ENCODE measurements at places on chromosomes 2 and 18.

- peak; percentile 35 for DNase-seq
Observed at GRCh38 chr2:70247364-70248180, 856 bp downstream of the TIA1 start.

DNA sequence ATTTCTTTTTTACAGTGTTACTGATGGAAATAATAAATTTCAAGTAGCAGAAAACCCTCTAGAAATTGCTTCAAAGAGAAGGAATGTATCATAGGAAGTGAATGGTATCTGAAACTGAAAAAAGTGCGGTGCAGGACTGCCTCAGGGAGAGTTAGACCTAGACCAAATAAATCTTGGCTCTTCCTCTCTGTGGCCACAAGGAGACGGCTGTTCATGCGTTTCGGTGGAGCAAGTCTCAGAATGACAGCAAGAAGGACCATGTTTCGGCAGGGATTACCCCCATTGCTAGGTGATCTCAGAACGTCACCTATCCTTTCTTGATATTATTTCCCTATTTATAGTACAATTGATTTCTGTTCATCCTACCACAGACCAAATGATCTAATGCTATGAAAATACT, 522.3 kb downstream of the SOX11 start:
- DNase-seq, result no peak

GRCh38 chr2:53652131-53652530, 115.5 kb upstream of the CHAC2 start:
- DNase-seq, result no peak

DNA sequence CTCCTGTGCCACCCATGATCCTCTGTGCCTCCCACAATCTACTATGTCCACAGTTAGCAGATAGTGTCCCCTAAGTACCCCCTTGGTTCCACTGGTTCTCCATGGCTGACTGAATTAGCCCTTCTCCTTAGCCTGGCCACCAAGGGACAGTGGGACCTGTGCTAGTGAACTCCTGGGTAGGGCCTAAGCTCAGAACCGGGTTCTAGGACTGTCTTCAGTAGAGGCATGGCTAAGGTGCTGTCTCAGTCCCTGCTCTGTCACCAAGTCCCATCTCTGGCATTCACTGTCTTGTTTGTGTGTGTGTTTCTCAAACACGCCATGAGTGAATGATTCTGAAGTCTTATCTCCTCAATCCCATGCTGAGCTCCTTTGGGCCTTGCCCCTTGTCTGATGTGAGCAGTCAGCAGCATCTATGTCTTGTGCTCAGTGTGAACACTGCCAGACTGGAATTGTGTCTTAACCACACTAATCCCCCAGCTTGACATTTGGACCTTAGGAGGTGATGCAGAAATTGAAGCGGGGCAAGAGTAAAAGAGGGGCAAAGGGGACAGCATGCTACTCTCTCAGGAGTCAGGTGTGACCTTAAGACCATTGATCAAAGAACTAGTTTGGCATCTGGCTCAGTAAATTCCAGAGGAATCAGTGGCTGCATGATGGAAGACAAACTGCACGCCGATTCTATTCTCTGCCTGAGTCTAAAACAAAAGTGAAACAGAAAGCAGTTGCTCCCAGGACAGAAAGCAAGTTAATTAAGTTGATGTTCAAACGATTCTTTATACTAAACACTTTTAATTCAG, 190.5 kb downstream of the ALPK2 start:
- peak; percentile 10 for DNase-seq

DNA sequence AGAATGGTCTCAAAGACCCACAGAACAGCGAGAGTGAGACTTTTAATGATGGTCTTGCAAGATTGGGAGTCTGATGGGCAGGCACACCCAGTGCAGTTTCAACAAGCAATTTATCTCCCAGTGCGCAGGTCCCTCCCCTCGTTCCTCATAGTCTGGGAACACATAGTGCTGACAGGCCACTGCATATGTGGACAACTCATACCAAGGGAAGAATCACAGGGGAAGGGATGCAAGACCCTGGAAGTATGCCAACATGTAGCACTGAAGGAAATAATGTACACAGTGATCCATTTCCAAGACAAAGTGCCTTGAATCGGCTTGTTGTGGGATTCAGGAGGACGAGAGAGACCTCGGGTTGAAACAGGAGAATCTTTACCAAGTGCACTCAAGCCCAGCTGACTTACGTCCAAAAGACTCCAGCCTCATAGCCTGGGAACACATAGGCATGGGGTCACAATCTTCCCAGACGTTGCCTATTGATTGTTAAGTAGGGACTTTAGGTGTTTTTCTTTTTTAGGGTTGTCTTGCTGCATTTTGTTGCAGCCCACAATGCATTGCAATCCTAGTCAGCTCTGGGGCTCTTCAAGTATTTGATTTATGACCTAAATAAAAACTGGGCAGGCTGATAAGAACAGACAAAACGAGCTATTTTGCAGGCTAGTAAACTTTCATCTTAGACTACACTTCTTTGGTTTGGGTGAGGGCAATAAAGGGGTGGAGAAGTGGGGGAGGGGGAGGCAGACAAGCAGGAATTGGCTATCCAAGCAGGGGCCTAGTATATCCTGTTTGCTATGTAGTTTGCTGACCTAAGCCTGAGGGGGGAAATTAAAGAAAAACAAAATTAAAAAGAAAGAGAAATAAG, 24.7 kb upstream of the SERPINB5 start:
- DNase-seq, result peak; percentile 60

- peak; percentile 93 for DNase-seq
Observed at GRCh38 chr2:171404261-171404660, 29.5 kb downstream of the METTL8 start.

DNA sequence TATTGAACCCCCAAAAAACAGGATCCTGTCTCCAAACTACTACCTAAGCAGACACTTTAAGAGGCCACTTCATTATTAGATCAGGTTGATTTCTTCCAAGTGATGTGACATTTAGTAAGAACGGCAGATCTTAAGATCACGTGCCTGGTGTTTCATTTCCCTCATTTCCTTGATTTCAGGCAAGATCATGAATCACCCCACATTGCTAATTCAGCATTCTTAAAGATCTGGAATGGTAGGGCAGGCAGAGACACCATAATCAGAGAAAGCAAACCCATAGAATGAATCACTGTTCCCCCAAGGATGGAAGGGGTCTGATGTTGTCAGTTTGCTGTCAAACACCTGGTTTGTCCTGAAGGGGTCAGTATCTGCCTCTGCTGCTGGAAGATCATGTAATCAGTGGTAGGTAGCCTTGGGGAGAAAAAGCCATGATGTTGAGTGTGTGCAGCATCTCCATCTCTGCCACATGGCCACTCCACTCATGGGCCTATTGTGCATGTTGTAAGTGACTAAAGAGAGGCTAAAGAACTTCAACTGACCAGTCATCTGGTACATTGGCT, 133.9 kb downstream of the ARHGAP15 start:
- peak; percentile 1 for DNase-seq

DNA sequence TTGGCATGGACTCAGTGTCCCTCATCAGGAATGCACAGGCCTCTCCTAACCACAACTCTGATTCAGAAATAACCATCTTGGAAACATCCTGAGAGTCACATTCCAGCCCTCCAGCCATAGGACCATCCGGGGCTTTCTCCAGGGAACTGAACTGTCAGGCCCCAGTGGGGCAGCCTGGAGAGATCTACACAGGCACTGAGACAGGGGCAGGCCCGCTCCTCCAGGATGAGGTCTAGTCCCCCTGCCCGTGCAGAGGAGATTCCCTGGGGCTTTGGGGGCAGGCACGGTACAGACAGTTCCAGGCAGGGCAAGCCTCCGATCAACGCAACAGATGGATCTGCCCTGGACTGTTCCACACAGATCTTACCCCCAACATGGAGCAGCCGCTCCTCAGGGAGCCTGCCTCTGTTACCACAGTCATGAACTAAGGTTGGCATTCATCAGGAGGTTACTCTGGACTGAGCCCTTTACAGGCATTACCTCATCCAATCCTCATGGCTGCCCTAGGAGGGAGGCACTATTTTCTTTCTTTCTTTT, 12.0 kb downstream of the KCNK3 start:
- peak; percentile 61 for DNase-seq

DNA sequence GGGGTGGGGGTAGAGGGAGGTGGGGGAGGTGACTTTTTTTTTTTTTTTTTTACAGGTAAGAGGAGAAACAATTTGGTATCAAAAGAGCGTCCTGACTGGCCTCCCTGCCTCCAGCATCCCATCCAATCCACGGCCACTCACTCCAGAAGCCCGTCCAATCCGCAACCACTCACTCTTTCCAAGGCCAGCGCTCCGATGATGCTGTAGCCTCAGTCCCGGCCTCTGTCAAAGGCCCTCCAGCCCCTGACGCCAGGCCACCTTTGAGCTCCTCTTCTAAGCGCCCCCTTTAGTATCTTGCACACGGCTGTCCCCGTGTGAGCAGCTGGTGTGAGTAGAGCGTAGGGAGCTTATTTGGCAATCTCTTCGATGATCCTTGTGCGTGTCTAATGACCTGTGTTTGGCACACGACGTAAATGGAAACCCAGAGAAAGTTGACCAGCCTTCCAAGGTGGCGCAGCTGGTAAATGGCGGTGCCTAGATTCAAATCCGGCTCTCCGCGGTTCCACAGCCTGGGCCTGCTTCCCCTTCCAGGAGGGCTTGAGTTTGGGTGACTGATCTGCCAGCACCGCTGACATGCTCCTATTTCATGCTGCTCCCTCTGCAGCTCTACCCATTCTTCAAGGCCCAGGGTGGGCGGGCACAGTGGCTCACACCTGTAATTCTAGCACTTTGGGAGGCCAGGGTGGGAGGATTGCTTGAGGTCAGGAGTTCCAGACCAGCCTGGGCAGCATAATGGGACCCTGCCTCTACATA, 23.8 kb upstream of the PXDN start:
- no peak for DNase-seq

DNA sequence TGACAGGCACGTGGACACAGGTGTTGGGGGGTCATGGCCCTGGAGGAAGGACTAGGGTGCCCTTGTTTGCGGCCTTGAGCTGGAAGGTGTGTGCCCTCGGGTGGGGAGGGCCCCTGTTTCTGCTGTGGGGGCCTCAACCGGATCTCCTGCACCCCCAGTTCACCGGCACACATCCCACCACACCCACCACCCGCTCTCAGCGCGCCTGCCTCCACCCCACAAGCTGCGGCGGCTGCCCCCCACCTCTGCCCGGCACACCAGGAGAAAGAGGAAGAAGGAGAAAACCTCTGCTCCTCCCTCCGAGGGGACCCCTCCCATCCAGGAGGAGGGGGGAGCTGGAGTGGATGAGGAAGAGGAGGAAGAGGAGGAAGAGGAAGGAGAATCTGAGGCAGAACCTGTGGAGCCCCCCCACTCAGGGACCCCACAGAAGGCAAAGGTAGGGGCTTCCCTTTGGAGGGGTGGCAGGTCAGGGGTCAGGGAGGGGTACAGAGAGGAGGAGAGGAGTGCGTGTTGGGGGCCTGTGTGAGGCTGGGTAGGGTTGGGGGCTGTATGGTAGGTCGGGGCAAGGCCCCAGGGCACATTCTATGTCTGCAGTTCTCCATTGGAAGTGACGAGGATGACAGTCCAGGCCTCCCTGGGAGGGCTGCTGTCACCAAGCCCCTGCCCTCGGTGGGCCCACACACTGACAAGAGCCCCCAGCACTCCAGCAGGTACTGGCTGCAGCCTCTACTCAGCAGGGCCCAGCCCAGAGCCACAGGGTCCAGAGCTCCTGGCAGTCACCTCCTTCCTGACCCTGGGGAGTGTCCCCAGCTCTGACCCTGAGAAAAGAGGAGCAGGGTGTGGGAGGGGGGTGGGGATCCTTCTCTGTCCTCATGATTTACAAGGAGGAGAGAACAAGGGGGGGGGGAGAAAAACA, 1.8 kb downstream of the SLC4A3 start:
- no peak for DNase-seq

DNA sequence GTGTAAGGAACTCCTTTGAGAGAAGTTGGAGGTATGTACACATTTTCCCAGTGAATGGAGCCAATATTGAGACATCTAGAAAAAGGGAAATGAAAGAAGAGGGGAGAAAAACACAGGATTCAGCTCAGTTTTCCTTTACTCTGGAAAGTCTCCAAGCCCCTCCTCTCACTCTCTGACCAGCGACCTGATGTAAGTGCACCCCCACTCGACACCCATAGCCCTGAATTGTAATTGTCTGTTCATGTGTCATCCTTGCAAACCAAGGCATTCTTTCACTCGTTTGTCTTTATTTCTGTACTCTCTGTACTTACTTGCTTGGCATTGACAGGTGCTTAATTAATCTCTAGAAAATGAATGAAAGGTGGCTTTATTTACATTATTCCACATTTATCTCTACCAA, 55.7 kb upstream of the CTAGE1 start:
- no peak for DNase-seq

- DNase-seq, result peak; percentile 50
Observed at GRCh38 chr18:61703508-61703907, 189.3 kb downstream of the RNF152 start.

DNA sequence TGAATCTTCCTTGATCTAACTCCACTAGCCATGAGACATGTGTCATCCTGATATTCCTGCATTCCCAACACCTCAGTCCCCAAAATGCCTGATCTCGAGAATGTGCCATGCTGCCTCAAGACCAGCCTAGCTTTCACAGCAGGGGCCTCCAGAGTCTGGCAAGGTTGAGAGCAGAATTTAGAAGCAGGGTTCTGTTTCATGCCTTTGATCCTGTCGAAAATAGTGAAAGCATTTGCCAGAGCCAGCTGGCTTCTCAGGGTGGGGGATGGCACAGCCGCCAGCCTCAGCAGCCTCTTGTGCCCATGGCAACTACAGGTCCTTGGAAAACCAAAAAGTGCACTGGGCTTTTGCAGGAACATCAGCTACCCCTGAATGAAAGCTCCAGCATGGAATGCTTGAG, 143.5 kb downstream of the RTN4 start:
- no peak for DNase-seq

DNA sequence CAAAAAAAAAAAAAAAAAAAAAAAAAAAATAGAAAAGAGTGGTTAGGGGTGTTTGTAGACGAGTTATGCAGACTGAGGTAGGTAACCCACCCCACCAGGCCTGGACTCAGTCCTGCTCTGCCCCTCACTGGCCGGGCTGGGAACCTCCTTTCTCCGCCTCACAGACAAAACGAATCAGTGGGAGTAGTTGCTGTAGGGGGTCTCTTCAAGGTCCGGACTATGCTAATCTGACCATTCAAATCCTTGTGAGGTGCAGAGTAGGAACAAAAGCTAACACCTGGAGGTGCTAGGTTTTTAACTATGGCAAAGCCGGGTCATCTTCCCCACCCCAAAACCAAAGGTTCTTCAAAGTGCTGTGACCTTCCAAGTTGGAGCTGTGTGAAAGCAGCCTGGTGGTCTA, 223.7 kb downstream of the SLC4A3 start:
- DNase-seq, result no peak

DNA sequence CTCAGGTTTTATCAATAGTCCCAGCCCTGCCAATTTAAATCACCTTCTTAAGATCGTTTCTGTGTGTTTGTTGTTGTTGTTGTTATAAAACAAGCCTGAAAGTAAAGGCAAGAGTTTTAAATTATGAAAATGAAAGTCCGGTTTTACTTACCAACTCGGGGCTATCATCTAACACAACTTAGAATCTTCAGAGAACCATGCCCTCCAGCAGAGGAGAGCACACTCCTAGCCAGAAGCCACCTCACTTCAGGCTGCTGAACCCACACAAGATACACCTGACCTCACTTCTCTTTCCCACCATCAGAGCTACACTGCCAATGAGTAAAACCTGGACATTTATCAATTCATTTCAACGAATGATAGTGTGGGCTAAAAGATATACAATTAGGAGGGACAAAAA, 335.2 kb downstream of the IRS1 start:
- DNase-seq, result no peak

GRCh38 chr2:69798909-69799526, 30.4 kb upstream of the GMCL1 start:
- peak; percentile 64 for DNase-seq

- DNase-seq, result peak; percentile 59
Observed at GRCh38 chr2:28047681-28048080, 157.2 kb downstream of the BABAM2 start.
